Stimulated activated CD4-positive, alpha-beta T cell treated with anti-CD3 and anti-CD28 coated beads, Interleukin-2, amount 100 ng/mL, for 24 hours (primary cell): ENCODE measurements at places on chromosomes 11 and 22.

- DNase-seq = no peak
Measured at GRCh38 chr11:8967184-8967583, 2.9 kb upstream of the TMEM9B start.

DNA sequence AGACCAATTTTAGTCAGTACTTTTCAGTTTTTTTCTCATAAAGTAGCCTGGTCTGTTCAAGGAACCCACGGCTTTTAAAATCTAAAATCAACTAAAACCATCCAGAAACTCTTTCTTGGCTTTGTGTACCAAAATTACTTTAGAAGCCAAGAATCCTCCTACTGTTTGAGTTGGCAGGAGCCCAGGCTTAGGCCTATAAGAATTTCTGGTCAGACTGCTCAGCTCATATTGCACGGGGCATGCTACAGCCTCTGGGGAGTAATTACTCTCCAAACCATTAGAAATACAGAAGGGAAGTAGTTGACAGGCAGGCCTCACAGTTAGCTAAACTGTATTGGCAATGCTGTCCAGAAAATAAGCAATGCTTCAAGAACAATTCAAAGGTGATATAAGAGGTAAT lies 1862.9 kb upstream of the RAG2 start:
- no peak for DNase-seq

DNA sequence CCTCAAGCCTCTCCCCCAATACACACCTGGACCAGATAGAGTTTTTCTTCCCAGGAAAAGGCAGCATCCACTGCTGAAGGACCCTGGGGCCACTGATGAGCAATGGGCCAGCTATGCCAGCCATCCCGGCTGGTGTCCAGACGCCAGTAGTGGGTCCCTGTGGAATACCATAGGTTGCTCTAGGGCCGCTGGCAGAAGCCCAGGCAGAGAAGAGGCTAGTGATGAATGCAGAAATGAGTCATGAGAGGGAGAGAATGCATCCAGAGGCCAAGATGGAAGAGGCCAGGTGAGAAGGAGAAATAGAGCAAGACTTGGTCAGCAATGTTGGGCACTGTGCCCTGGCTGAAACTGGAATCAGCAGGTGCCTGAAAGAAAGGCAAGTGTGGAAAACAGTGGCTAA lies 8.9 kb downstream of the HPX start:
- DNase-seq = no peak

GRCh38 chr11:80846979-80847378 lies 1406.1 kb upstream of the TENM4 start:
- no peak for DNase-seq

DNA sequence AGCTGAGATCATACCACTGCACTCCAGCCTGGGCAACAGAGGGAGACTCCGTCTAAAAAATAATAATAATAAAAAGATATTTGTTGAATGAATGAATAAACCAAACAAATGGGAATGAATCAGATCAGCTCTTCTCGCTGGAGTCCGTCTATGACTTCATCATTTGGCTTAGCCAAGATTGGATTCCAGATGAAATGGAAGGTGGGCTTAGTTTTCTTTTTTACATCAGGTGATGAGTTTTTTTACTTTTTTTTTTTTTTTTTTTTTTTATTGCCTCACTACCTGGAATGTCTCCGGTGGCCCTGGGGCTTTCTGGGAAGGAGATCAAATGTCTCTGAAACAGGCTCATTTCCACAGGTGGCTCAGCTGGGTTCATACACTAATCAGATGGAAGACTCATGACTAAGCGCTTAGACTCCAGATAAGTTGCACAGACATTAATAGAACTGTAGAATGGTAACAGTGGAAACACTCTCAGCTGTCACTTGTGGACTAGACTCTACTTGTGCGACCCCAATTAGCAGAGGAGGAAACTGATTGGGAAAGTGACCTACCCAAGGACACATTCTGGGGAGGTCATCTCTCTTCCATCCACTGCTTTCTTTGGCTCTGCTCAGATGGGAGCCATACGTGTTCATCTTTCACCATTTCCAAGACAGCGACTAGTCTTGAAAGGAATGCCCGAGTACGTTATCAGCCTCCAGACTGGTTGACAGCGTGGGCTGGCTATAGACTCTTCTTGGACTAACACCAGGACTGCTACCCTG lies 20.5 kb upstream of the RBFOX2 start:
- no peak for DNase-seq

DNA sequence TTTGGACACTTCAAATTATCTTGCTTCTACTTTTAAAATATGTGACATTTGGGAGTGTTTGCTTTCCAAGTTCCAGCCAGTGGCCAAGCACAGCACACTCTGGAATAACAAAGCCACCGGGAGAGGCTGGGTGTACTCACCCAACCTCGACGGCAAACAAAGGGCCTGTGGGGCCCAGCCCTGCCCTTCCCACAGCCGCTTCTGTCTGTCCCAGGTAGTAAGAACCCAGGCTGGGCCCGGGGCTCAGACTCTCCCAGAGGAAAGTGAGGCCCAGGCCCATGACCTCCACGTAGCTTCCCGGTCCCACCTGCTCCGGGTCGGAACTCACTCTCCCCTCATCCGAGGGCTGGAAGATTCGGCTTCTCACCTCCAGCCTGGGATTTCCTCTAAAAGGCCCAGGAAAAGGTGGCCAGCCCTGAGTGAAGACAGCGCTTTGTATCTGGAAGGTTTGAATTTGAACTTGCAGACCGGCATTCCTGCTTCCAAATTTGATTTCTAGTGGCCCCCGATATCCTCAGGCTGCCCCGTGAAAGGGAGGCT lies 93.5 kb downstream of the CELSR1 start:
- DNase-seq = no peak

DNA sequence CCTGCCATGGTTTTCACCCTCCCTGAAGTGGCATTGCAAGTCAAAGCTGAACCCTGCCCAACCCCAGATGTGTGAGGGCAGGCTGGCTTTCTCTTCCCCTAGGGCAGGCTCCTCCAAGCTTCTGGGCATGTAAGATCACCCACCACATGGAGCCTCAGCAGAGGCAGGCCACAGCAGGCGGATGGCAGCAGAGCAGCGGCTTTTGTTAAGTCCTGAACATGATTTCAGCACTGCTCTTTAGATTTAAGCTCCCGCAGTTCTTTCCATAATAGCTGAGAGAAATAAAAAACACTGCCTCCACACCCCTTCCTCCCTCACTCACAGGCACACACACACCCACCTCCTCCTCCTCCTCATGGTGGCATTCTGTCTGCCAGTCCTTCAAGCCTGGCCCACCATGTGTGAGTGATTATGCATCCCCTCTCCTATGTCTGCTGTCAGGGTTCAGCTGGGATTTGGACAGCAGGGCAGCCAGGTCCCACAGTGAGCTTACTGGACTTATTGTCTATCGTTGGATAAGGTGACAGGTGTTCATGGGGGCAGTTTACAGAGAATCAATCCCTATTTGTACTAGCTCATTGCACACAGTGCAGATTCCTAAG lies 5.0 kb upstream of the NTM start:
- DNase-seq = no peak

DNA sequence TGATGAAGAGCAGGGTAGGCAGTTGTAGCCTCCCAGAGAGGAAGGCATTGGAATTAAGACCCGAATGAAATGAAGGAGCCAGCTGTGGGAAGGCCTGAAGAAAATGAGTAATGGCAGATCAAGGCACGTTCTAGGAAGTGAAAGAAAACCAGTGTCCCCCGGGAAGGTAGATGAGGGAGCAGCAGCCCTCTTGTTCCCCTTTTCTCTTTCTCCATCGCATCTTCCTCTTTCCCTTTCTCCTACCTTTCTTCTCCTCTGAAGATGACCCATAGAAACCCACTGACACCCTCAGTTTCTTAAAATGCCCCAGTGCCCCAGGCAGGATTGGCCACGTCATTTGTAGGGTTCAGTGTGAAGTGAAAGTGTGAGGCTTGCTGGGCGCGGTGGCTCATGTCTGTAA lies 172.6 kb upstream of the SEZ6L start:
- no peak for DNase-seq

DNA sequence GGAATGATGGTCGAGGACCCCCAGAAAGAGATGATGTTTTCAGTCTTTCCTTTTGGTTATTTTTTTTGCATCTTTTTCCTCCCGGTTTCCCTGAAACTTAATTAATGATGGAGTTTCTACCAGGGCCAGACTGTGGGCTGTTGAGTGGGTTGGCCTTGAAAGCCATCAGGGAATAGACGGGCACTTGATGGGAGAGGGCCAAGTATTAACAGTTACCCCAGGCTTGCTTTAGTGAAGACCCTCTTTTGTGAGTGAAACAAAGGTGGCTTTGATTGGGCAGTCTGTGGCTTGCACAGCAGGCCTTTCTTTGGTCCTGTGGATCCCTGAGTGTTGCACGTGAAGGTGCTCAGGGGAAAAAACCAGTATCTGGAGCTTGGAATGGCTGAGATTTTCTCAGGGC lies 56.9 kb downstream of the AMOTL1 start:
- no peak for DNase-seq

GRCh38 chr11:119853581-119854360 lies 124.8 kb upstream of the NECTIN1 start:
- no peak for DNase-seq

DNA sequence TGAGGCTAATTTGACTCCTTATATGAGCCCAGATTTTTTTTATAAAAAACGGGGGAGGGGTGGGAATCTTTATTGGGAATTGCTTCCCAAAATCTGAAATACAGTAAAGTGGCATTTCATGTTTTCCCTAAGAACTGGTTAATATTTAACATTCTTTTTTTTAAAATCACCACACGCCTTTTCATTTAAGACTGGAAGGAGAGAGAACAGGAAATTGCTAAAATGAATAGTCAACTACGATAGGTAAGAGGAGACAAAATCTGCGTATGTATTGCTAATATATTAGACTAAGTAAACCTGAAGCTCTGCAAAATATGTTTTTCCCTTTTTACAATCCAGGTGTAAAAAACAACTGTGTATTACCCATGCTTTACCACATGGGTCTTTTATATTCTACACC lies 57.0 kb downstream of the SOX6 start:
- DNase-seq = no peak

DNA sequence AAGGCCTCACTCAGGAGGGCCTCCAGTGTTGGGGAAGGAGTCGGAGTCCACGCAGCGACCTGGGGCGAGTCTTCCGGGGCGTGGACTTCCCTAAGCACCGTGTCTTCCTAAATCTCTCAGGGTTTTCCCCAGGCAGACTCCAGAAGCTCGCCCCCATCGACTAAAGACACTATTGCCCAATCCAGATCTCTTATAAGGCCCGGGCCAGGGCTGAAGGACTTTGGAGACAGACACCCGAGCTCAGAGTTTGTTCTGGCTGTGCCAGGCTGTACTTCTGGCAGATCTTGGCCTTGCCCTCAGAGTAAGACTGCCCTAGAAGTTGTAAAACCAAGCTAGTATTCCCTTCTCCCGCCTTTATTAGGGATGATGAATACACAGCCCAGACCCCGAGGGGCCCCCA lies 191.4 kb downstream of the BUD13 start:
- no peak for DNase-seq

- no peak for DNase-seq
Measured at GRCh38 chr11:47391077-47391583, 12.8 kb upstream of the SPI1 start.

GRCh38 chr11:128469220-128469619 lies 118.1 kb downstream of the ETS1 start:
- no peak for DNase-seq

GRCh38 chr11:106159836-106160235 lies 82.4 kb downstream of the AASDHPPT start:
- DNase-seq = no peak

DNA sequence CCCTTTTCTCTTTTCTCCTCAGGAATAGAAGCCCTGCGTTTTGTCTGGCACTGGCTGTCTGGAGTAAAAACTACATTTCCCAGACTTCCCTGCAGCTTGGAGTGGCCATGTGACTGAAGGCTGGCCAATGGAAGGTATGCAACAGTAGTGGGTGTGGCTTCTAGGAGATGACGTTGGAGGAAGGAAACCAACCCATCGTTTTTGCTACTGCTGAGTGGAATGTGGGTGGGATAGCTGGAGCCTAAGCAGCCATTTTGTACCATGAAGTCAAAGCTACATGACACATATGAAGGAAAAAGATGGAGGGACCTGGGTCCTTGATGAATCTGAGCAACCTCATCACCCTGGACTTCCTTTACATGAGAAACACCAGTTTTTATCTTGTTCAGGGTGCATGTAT lies 19.6 kb downstream of the FGF3 start:
- no peak for DNase-seq

DNA sequence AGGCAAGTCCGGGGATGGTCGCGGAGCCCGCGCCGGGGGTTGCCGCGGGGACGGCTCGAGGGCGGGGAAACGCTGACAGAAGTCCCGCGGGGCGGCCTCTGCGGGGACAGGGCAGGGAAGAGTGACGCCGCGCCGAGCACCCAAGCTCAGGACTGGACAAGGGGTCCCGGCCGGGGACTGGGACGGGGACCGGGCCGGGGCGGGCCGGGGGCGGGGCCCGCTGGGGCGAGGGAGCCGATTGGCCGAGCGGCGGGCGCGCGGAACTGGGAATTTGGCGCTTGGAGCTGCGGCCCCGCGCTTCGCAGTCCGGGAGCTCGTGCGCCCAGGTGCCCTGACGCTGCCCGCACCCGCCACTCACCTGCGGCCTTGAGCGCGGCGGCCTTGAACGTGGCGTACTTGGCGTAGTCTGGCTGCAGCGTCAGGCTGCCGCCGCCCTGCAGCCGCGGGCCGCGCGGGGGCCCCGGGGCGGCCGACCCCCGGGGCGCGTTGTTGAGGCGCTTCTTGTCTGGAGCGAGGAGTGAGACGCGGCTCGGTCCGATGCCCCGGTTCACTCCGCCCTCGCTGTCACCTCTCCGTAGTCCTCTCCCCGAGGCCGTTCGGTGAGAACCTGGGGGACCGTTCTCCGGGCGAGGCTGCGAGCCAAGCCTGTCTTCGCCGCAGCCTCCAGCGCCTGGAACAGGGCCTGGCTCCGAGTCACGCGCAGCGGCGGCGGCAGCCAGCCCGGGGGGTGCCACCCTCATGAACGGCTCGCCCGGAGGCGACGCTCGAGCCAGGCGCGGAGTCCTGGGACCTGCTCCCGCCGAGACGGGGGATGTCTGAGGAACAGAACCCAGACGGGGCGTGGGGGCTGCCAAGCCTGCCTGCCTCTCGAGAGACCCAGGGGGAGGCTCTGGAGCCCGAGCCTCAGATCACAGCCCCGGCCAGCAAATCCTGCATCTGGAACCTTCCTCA lies 4.5 kb downstream of the SHISA8 start:
- DNase-seq = peak; percentile 25

- no peak for DNase-seq
Measured at GRCh38 chr11:60700689-60701468, 1.5 kb downstream of the MS4A8 start.

DNA sequence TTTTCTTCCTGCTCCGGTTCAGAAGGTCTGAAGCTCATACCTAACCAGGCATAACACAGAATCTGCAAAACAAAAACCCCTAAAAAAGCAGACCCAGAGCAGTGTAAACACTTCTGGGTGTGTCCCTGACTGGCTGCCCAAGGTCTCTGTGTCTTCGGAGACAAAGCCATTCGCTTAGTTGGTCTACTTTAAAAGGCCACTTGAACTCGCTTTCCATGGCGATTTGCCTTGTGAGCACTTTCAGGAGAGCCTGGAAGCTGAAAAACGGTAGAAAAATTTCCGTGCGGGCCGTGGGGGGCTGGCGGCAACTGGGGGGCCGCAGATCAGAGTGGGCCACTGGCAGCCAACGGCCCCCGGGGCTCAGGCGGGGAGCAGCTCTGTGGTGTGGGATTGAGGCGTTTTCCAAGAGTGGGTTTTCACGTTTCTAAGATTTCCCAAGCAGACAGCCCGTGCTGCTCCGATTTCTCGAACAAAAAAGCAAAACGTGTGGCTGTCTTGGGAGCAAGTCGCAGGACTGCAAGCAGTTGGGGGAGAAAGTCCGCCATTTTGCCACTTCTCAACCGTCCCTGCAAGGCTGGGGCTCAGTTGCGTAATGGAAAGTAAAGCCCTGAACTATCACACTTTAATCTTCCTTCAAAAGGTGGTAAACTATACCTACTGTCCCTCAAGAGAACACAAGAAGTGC lies 661 bp upstream of the MALAT1 start:
- DNase-seq = peak; percentile 69
